Inflammatory macrophage treated with lipopolysaccharide for 1 hour (primary cell): ENCODE measurements at places on chromosomes 13 and 19.
A peak's percentile ranks its signal among the peaks of the same experiment; 100 is the strongest.

GRCh38 chr19:40150170-40150569 lies 41.1 kb upstream of the MAP3K10 start:
- peak; percentile 41 for DNase-seq

GRCh38 chr19:32580353-32580900 lies 563 bp upstream of the PDCD5 start:
- no peak for DNase-seq

DNA sequence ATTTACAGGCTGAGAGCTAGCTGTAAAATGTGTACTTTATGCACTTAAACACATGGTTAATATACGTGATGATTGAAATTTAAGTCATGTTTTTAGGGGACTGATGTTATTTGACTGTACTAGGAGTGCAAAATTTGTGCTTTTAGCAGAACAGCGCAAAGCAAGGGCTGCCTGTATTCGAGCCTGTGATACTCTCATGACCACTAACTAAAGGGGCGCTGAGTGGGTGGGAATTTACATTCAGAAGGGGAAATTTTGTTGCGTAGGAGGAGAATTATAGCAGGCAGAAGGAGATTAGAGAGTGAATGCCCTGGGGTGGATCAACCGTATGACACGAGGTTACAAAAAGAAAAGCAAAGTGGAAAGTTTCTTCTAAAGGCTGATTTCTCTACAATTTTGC lies 271.8 kb upstream of the HTR2A start:
- DNase-seq = peak; percentile 10

DNA sequence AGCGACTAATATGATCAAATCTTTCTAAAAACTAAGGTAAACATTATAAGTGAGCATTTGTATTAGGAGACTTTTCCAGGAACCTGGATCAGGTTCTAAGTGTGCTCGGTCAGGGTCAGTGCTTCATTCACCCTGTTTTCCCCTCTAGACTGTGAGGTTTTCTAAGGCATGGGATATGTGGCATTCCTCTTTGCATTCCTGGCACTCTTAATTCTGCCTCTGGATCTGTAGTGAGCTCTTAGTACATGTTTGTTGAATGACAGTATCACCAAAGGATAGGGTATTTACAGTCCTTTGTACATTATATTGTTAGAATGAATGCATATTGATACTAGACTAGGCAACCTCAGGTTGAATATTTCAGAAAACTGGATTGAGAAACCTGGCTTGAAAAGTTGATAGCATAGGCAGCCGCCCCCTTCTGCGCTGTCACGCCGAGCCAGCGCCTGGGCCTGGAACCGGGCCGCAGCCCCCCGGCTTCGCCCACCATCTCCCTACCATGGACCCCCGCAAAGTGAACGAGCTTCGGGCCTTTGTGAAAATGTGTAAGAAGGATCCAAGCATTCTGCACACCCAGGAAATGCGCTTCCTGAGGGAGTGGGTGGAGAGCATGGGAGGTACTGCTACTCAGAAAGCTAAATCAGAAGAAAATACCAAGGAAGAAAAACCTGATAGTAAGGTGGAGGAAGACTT lies 156.5 kb downstream of the KCNRG start:
- no peak for DNase-seq

DNA sequence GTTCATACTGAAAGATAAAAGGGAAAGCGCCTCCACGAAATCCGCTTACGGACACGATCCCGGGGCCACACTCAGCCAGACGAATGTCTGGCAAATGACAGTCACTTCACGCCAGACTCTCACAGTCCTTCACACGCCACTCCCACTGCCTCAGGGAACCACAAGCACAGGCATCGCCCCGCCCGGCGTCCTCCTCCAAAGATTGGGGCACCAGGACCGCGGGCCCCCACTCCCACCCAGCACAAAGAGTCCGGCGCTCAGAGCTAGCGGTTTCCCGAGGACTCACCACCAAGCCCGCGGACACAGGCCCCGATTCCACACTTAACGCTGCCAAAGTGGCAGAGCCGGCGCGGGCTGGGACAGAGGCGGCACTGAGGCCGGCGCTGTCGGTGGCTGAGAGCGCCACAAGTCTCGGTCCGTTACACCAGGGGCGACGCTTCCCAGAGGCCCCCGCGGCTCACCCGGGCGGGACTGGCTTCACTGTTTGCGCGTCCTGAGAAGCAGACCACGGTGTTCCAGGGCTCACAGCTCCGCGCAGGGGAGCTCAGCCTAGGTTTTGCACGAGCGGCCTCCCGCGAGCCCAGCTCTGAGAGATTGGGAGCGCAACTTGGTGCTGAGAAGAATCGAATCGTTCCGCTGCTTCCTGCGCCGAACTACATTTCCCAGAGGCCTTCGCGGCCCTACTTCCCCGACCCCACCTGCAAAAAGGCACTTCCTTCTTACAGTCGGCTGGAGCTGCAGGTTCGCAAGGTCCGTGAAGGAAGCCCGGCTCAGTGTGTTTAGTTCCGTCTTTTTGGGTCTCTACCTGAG lies at the start of gene ZNF569:
TSS of gene ZNF569 (minus strand) at position 647 of the 810 bp plus-strand sequence. CDS start 22,523 bp downstream, outside the sequence.
- peak; percentile 83 for DNase-seq

DNA sequence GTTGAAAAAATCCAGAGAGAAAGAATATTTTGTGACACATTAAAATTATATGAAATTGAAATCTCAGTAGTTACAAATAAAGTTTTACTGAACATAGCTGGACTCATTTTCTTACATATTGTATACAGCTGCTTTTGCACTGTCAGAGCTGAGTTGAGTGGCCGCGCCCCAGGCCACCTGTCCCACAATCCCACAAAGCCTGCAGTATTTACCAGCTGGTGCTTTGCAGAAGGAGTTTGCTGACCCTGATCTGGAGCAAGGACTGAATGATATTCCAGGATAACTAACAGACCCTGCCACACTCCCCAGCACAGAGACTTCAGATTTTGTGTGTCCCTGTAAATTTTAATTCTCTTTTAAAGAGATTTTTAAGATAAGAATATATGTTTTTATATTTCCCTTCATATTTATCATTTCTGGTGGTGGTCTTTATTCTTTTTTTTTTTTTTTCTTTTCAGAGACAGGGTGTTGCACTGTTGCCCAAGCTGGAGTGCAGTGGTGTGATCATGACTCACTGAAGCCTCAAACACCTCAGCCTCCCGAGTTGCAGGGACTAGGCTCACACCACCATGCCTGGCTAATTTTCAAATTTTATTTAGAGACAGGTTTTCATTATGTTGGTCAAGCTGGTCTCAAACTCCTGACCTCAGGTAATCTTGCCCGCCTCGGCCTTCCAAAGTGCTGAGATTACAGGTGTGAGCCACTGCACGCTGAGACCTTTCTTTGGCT lies 48.5 kb downstream of the TDRD12 start:
- no peak for DNase-seq

- DNase-seq = no peak
Observed at GRCh38 chr19:45567609-45568008, 17.0 kb downstream of the OPA3 start.

GRCh38 chr13:27622102-27622820 lies 569 bp downstream of the POLR1D start:
- no peak for DNase-seq

- peak; percentile 59 for DNase-seq
Observed at GRCh38 chr19:19552798-19553197, 14.7 kb downstream of the CILP2 start.

- no peak for DNase-seq
Observed at GRCh38 chr19:28117143-28117542, 1095.8 kb downstream of the UQCRFS1 start.

- peak; percentile 75 for DNase-seq
Observed at GRCh38 chr19:48999481-49000325, 6.0 kb downstream of the RUVBL2 start.

- no peak for DNase-seq
Observed at GRCh38 chr19:54203151-54203611, 2.5 kb downstream of the RPS9 start.

DNA sequence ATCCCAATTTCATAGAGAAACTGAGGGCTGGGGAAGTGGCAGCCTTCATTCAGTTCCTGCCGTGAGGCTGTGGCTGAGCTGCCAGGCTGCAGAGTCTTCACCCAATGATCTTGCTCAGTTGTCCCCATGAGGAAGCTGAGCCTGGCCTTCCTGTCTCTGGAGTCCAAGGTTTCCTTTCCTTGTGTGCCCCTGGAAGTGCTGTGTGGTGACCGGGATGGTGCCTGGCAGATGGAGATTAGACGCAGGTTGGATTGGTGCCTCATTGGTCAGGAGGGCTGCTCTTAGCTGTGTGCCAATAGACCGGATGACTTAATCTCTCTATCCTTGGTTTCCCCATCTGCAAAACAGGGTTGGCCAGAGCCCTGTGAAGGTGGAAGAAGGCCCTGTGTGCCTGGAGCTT lies 24.6 kb downstream of the DNM2 start:
- no peak for DNase-seq

DNA sequence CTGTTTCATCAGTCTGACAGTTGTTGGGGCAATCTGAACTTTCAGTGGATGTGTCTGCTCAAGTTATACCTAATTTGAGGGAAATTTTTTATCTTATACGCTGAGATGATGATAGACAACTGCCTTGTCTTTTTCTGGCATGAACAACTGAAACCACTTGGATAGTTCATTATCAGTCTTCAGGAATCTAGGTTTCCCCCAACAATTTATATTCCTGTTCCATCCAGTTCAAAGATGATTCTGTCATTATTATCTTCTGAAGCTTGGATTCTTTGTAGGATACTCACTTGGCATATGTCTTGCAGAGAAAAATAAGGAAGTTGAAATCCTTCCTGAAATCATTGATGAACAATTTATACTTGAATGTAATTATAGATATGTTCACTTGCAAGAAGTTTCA lies 193.7 kb downstream of the LMO7 start:
- no peak for DNase-seq

- DNase-seq = peak; percentile 94
Observed at GRCh38 chr19:52923778-52924593, 758 bp upstream of the ZNF888 start.

GRCh38 chr19:33430674-33431277 lies 57.3 kb downstream of the CEBPG start:
- peak; percentile 34 for DNase-seq

- DNase-seq = no peak
Observed at GRCh38 chr19:19270749-19271571, 2.1 kb downstream of the TM6SF2 start.

GRCh38 chr13:110047496-110047895 lies 259.5 kb downstream of the COL4A1 start:
- no peak for DNase-seq

- DNase-seq = peak; percentile 40
Observed at GRCh38 chr13:95704510-95704909, 27.6 kb downstream of the DNAJC3 start.

DNA sequence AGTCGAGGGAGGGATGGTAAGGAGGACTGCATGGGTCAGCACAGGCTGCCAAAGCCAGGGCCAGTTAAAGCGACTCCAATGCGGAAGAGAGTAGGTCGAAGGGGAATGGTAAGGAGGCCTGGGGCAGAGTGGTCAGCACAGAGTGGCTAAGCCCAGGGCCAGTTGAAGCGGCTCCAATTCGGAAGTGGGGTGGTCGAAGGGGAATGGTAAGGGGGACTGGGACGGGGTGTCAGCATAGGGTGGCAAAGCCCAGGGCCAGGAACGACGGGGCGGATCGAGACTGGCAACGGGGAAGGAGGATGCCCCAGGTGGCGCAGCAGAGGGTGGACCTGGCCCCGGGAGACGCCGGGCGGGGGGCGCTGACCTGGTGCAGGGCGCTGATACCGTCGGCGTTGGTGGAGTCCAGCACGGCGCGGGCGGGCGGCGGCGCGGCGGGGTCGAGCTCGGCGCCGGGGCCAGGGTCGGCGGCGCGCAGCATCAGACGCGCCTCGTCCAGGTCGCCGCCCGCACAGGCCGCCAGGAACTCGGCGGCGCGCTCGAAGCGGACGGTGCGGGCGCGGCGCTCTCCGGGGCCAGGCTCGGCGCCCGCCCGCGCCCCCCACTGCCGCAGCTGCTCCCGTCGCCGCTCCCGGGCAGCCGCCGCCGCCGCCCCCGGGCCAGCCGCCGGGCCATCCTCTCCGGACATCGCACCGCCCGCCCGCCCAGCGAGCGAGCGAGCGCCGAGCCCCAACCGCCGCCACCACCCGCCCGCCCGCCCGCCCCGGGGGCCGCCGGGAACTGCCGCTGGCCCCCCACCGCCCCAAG lies at the start of gene PPP1R12C:
TSS of gene PPP1R12C (minus strand) at position 779 of the 804 bp plus-strand sequence. CDS start at position 685, 94 bp downstream.
- no peak for DNase-seq

DNA sequence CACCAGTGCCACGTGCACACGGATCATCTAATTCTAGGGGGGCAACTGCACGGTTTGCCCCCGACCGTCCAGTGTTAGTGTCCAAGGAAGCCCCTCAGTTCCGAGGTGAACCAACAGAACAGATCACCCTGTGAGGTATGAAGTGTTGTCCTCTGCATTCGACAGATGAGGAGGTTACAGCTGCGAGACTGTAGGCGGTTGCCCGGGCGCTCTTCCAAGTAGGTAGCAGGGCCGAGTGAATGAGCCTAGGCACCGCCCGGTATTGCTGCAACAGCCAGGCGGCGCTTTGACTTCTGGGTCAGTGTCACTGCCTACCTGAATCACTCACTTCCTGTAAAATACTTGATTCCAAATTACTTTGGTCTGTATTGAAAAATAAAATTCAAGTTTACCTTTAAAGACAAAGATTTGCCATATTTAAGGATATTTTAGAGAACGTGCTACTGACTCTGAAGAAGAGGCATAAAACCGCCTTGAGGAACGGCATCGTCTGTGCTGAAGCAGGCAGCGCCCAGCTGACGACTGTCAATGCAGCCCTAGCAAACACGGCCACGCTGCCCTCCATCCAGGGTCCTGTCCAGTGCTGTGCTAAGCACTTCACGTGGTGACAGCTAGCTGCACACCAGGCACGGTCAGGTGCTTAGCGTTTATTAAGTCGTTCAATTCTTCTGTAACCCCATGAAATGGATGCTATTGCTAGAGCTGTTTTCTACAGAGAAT lies 19.3 kb upstream of the RASA3 start:
- DNase-seq = peak; percentile 66

DNA sequence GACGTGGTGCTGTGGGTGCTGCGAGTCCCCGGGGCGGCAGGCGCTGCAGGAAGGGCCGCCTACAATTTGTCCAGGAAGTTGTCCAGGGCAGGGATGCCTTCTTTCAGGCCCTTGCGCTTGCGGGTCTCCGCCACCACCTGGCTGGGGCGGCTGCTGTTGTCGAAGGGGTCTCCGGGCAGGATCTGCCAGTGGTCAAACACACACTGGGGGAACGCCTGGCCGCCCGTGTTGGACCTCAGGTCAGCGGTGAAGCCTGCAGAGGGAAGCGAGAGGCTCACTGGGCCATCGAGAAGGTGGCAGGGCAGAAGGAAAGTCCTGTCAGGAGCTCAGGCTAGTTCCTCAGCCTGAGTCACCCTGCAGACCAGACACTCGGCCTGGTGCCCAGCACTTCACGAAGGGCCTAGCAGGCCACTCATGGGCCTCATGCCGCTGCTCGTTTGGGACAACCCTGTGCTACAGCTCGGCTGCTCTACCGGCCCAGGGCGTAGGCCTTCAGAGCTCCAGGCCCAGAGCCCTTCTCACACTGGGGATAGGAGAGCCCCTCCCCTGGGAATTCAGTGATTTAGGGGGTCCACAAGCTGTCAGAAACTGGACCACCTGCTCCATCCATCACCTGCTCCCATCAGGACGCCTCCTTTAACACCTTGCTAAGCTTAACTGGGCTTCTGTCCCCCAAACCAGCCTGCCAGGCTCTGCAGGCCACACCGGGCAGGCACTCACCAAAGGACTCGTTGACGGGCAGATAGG lies 5.8 kb upstream of the DAPK3 start:
- DNase-seq = no peak
